ENCODE measurements at places on chromosomes 1 and 21.

- peak overlapping the region; percentile 58 for H3K27ac ChIP-seq
- no peaks in the 10 kb centered on the region for H3K27me3 ChIP-seq
- peaks cover 7% of the 10 kb centered on the region for H3K4me1 ChIP-seq
- no peaks in the 10 kb centered on the region for H3K36me3 ChIP-seq
- H3K4me3 ChIP-seq, result peak overlapping the region; percentile 50
- DNase-seq, result no peak
Measured at GRCh38 chr1:23444104-23444533, 19.6 kb upstream of the TCEA3 start.

DNA sequence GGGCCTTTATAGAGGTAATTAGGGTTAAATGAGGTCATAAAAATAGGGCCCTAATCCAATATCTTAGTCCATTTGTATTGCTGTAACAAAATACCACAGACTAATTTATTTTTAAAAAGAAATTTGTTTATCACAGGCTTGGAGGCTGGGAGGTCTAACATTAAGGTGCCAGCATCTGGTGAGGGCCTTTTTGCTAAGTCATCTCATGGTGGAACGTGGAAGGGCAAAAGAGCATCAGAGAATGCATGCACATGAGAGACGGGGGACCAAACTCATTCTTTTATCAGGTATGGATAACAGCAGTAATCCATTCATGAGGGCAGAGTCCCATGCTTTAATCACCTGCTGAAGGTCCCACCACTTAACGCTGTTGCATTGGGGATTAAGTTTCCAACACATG lies 313.8 kb downstream of the GRIK1 start:
- H3K4me1 ChIP-seq, result no peaks in the 10 kb centered on the region
- DNase-seq, result no peak
- H3K4me3 ChIP-seq, result no peak overlapping the region

GRCh38 chr1:242877229-242877628 lies 352.7 kb upstream of the PLD5 start:
- H3K27ac ChIP-seq, result no peak overlapping the region
- no peaks in the 10 kb centered on the region for H3K4me1 ChIP-seq
- no peaks in the 10 kb centered on the region for H3K27me3 ChIP-seq
- no peak for DNase-seq
- no peaks in the 10 kb centered on the region for H3K36me3 ChIP-seq

DNA sequence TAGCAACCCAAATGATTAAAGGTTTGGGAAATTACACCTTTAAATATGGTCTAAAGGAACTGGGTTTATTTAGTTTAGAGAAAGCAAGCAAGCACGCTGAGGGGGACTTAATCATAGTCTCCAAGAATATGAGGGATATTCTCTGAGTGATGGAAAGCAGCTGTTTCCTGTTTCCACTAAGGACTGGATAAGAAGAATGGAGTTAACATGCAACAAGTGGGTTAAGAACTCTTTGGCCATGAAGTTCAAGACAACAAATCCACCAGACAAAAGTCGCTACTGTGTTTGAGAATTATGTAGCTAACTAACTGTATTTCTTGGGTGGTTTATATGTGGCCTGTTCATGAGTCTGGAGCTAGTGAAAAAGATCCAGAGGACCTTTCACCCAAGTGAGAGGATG lies 85.7 kb downstream of the TGFB2 start:
- H3K27me3 ChIP-seq, result no peaks in the 10 kb centered on the region
- no peaks in the 10 kb centered on the region for H3K36me3 ChIP-seq
- no peak overlapping the region for H3K4me3 ChIP-seq
- DNase-seq, result no peak
- no peaks in the 10 kb centered on the region for H3K4me1 ChIP-seq

DNA sequence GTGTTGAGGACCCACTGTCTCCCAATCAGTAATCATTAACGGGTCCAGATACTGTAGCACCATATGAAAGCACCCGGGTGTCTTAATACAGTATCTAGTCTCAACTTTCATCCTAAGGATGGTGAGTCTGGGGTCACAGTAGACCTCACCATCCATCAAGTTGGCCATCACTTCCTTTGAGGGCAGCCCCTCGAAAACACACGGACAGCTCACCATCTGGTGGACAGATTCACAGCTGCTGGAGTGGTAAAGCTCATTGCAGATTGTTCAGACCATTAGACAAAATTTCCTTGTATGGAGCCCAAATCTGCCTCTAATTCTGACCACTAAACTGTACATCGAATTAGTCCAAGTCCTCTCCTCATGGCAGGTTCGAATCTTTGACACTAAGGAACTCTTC lies 123.1 kb downstream of the PGBD5 start:
- no peaks in the 10 kb centered on the region for H3K27me3 ChIP-seq
- H3K27ac ChIP-seq, result no peak overlapping the region
- H3K4me1 ChIP-seq, result peaks cover 3% of the 10 kb centered on the region
- DNase-seq, result no peak
- no peaks in the 10 kb centered on the region for H3K36me3 ChIP-seq
- no peak overlapping the region for H3K4me3 ChIP-seq

DNA sequence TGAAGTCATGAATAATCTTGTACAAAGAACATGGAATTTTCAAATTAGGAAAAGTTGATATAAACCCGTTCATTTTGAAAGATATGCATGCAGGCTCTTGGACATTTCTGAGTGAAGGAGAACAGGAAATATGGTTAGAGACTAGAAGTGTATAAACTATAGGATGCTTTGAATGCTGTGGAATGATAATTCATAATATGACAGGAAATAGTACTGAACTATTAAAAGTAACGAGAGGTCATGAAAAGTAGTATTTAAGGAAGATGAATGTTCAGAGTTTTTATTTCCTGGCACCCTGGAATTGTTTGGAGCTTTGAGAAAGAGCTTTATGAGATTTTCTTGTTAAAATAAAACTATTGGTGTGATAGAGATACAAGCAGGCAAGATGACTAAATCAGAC lies 18.7 kb upstream of the CRB1 start:
- DNase-seq, result no peak
- H3K36me3 ChIP-seq, result no peaks in the 10 kb centered on the region
- H3K27ac ChIP-seq, result no peak overlapping the region
- no peaks in the 10 kb centered on the region for H3K4me1 ChIP-seq
- no peaks in the 10 kb centered on the region for H3K27me3 ChIP-seq

- no peaks in the 10 kb centered on the region for H3K27me3 ChIP-seq
- no peak overlapping the region for H3K4me3 ChIP-seq
- H3K4me1 ChIP-seq, result no peaks in the 10 kb centered on the region
- H3K36me3 ChIP-seq, result no peaks in the 10 kb centered on the region
Measured at GRCh38 chr1:99606306-99606705, 39.6 kb upstream of the PALMD start.

DNA sequence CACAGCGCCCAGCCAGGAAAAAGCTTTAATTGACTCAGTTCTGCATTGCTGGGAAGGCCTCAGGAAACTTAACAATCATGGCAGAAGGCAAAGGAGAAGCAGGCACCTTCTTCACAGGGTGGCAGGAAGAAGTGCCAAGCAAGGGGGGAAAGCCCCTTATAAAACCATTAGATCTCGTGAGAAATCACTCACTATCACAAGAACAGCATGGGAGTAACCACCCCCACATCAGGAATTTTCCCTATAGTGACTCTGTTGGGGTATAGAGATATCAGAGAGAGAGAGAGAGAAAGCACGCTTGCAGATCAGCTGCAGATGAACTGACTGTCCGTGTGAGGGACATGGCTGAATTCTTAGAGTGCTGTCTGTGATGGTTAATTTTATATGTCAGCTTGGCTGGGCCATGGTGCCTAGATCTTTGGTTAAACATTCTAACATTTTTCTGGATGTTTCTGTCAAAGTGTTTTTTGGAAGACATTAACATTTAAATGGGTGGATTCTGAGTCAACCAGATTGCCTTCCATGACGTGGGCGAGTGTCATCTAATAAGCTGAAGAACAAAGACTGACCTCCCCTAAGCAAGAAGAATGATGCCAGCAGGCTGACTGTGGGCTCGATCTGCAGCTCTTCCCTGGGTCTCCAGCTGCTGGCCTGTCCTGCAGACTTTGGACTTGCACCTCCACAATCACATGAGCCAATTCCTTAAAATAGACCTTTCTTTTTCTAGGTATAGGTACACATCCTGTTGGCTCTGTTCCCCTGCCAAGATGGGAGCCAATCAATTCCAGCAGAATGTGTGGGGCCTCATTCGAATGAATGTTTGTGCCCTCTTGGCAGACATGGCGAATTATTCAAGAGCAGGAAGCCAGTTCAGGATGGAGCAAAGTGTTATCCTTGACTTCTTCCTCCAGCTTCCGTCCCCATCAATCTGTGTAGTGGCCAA lies 21.4 kb upstream of the CPT2 start:
- H3K27ac ChIP-seq, result no peak overlapping the region
- no peak overlapping the region for H3K4me3 ChIP-seq
- no peaks in the 10 kb centered on the region for H3K36me3 ChIP-seq
- no peaks in the 10 kb centered on the region for H3K27me3 ChIP-seq

GRCh38 chr1:21872445-21873079 lies 60.5 kb downstream of the LDLRAD2 start:
- H3K4me1 ChIP-seq, result no peaks in the 10 kb centered on the region
- DNase-seq, result no peak
- no peaks in the 10 kb centered on the region for H3K27me3 ChIP-seq
- no peaks in the 10 kb centered on the region for H3K36me3 ChIP-seq

GRCh38 chr1:151905070-151905442 lies 4.3 kb downstream of the THEM4 start:
- H3K4me1 ChIP-seq, result peaks cover 6% of the 10 kb centered on the region
- no peak for DNase-seq
- H3K27me3 ChIP-seq, result no peaks in the 10 kb centered on the region
- no peak overlapping the region for H3K27ac ChIP-seq
- H3K36me3 ChIP-seq, result no peaks in the 10 kb centered on the region
- no peak overlapping the region for H3K4me3 ChIP-seq

- H3K4me1 ChIP-seq, result no peaks in the 10 kb centered on the region
- H3K36me3 ChIP-seq, result no peaks in the 10 kb centered on the region
- H3K27ac ChIP-seq, result no peak overlapping the region
- peak overlapping the region; percentile 61 for H3K4me3 ChIP-seq
- DNase-seq, result peak; percentile 51
Measured at GRCh38 chr1:228058949-228059633, 23.4 kb upstream of the ARF1 start.

- no peaks in the 10 kb centered on the region for H3K36me3 ChIP-seq
- no peak for DNase-seq
- no peaks in the 10 kb centered on the region for H3K27me3 ChIP-seq
- H3K4me3 ChIP-seq, result no peak overlapping the region
- no peaks in the 10 kb centered on the region for H3K4me1 ChIP-seq
- H3K27ac ChIP-seq, result no peak overlapping the region
Measured at GRCh38 chr1:113275691-113276090, 114.6 kb upstream of the MAGI3 start.

- no peak overlapping the region for H3K27ac ChIP-seq
- H3K36me3 ChIP-seq, result no peaks in the 10 kb centered on the region
- H3K4me1 ChIP-seq, result peaks cover 3% of the 10 kb centered on the region
- no peaks in the 10 kb centered on the region for H3K27me3 ChIP-seq
Measured at GRCh38 chr1:203597331-203598090, 29.1 kb upstream of the ATP2B4 start.

GRCh38 chr1:241674805-241675384 lies 22.8 kb downstream of the WDR64 start:
- H3K27me3 ChIP-seq, result no peaks in the 10 kb centered on the region
- no peaks in the 10 kb centered on the region for H3K36me3 ChIP-seq
- H3K27ac ChIP-seq, result no peak overlapping the region
- no peak overlapping the region for H3K4me3 ChIP-seq
- no peak for DNase-seq

- no peak overlapping the region for H3K4me3 ChIP-seq
- H3K36me3 ChIP-seq, result no peaks in the 10 kb centered on the region
- DNase-seq, result no peak
- no peak overlapping the region for H3K27ac ChIP-seq
- no peaks in the 10 kb centered on the region for H3K27me3 ChIP-seq
Measured at GRCh38 chr1:3594706-3595377, 16.5 kb downstream of the MEGF6 start.

- H3K4me3 ChIP-seq, result no peak overlapping the region
- H3K27me3 ChIP-seq, result no peaks in the 10 kb centered on the region
- H3K27ac ChIP-seq, result no peak overlapping the region
- DNase-seq, result no peak
- no peaks in the 10 kb centered on the region for H3K4me1 ChIP-seq
Measured at GRCh38 chr1:241706967-241707366, 54.9 kb downstream of the WDR64 start.

GRCh38 chr1:25066256-25066655 lies 136.2 kb upstream of the RUNX3 start:
- no peak overlapping the region for H3K27ac ChIP-seq
- DNase-seq, result peak; percentile 26

- peaks cover 18% of the 10 kb centered on the region for H3K27me3 ChIP-seq
- H3K27ac ChIP-seq, result no peak overlapping the region
- no peak overlapping the region for H3K4me3 ChIP-seq
- no peak for DNase-seq
- H3K4me1 ChIP-seq, result no peaks in the 10 kb centered on the region
Measured at GRCh38 chr1:31234870-31235269, 4.8 kb downstream of the NKAIN1 start.

DNA sequence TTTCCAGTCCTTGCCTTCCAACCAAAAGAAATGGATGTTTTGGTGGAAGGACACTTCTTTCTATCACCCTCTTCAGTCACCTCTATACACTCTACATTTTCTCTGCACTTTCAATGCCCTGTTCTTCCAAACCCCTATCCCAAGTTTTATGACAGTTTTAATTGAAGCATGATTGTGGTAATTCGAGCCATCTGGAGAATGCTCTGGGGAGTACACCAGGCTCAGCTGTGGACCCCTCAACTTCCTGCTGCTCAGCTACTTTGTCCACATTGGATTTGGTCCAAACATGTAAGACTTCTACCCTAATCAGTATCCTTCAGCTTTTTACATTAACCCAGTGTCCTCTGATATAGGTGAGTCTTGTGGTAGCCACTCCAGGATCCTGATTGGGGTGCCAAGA lies 129.6 kb downstream of the SYT2 start:
- peaks cover 24% of the 10 kb centered on the region for H3K4me1 ChIP-seq
- no peaks in the 10 kb centered on the region for H3K27me3 ChIP-seq

DNA sequence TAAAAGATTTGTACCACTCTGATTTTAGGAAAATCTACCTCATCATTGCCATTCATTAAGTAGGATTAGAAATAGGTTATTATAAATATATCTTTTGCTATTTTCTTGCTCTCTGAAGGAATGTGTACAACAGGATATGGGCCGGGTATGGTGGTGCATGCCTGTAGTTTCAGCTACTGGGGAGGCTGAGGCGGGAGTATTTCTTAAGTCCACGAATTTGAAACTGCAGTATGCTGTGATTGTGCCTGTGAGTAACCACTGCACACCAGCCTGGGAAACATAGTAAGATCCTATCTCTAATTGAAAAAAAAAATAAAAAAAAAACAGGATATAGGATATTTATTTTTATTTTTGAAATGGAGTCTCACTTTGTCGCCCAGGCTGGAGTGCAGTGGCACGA lies 50.0 kb downstream of the CLIC4 start:
- no peaks in the 10 kb centered on the region for H3K36me3 ChIP-seq
- DNase-seq, result no peak
- no peaks in the 10 kb centered on the region for H3K27me3 ChIP-seq
- H3K4me1 ChIP-seq, result no peaks in the 10 kb centered on the region
- no peak overlapping the region for H3K27ac ChIP-seq

- no peaks in the 10 kb centered on the region for H3K4me1 ChIP-seq
- no peak for DNase-seq
Measured at GRCh38 chr1:151475175-151475574, 15.9 kb upstream of the POGZ start.

GRCh38 chr1:111602302-111602701 lies 17.3 kb upstream of the RAP1A start:
- no peaks in the 10 kb centered on the region for H3K36me3 ChIP-seq
- no peaks in the 10 kb centered on the region for H3K27me3 ChIP-seq
- H3K4me3 ChIP-seq, result no peak overlapping the region
- H3K4me1 ChIP-seq, result no peaks in the 10 kb centered on the region
- no peak for DNase-seq
- H3K27ac ChIP-seq, result no peak overlapping the region

- no peaks in the 10 kb centered on the region for H3K27me3 ChIP-seq
- H3K27ac ChIP-seq, result no peak overlapping the region
- no peaks in the 10 kb centered on the region for H3K4me1 ChIP-seq
- DNase-seq, result no peak
- H3K36me3 ChIP-seq, result no peaks in the 10 kb centered on the region
Measured at GRCh38 chr1:41720861-41721410, 197.8 kb downstream of the HIVEP3 start.

Measured in breast epithelium (tissue), 4 donors.